Fibroblast of skin of abdomen (primary cell): ENCODE measurements at places on chromosomes 3 and 15.

GRCh38 chr3:10268930-10269329 lies 20.7 kb downstream of the TATDN2 start:
- DNase-seq, result no peak

- DNase-seq, result no peak
Observed at GRCh38 chr3:4776399-4776979, 202.7 kb upstream of the BHLHE40 start.

- peak; percentile 4 for DNase-seq
Observed at GRCh38 chr15:91186904-91187656, 87.0 kb downstream of the SV2B start.

DNA sequence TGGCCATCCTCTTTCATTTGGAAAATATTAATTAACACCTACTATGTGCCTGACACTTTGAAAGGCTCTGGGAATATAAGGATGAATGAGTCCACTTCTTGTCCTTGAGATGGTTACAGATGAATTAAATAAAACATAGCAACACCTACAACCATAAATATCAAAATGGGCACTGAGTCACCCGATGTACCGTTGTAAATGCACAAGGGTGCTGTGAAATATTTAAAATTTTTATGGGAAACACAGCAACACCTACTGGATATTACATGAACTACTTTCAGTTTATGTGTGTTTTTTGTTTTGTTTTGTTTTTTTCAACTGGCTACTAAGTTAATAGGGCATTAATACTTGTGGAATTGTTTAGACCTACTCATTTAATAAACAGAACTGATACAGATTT lies 239.0 kb upstream of the NAALADL2 start:
- peak; percentile 9 for DNase-seq

DNA sequence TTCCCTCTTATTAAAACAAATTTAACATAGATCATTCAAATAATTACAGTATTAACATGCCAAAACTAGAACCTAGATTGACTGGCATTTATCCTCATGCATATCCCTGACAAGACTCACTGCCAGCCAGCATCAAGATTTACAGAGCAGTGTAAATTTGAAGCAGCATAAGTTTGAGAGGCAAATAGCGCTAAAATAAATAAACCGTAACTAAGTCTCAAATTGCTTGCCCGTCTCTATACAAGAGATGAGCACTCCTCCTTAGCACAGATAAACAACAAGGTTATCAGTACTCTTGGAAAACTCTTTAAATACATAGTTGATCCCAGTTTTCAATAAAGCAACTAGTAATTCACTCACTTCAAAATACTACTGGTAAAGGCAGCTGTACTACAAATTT lies 29.6 kb downstream of the MSL2 start:
- DNase-seq, result no peak

DNA sequence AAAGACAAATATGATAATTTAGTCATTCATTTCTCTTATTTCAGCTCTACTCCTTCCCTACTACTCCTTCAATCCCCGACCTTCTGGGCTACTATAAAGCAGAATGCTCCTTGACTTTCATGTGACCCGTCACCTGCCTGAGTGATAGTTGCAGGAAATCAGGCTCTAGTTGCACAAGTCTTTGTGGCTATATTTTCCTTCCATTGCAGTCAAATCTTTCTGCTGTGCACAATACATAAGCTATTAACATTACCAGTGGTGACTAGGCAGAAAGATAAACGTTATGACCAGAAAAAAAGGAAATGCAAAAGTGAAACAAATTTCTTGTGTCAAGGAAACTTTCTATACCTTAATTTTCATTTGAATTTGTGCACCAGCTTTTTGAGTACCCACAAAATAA lies 2.3 kb downstream of the SUCNR1 start:
- no peak for DNase-seq

DNA sequence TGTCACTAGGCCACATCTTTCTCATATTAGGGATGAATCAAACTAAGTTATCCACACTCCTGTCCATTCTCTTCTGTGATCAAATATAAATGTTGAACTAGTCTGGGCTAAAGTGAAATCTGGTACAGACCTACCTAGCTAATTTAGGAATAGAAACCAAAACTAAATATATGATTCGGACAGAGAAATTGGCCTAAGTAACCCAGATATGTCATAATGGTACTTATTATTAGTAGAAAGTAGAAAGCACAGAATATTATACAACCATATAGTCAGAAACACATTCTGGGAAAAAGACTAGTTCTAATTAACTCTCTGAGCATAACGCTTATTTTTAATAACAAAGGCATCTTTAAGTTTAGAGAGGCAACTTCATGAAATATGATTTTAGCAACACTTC lies 389.0 kb downstream of the LSAMP start:
- no peak for DNase-seq
